Activated CD4-positive, alpha-beta T cell treated with anti-CD3 and anti-CD28 coated beads, Interleukin-10, Interleukin-2, amounts not matched to agents 100 ng/mL and 50 ng/mL, durations not matched to agents 16 hours and 8 hours (primary cell): ENCODE measurements at places on chromosomes 1 and 21.

GRCh38 chr1:211305044-211305443 lies 21.6 kb upstream of the TRAF5 start:
- peak; percentile 89 for DNase-seq

GRCh38 chr1:234745844-234746797 lies 136.1 kb upstream of the IRF2BP2 start:
- DNase-seq, result no peak

- DNase-seq, result no peak
Measured at GRCh38 chr1:147717706-147718097, 42.7 kb downstream of the GJA5 start.

DNA sequence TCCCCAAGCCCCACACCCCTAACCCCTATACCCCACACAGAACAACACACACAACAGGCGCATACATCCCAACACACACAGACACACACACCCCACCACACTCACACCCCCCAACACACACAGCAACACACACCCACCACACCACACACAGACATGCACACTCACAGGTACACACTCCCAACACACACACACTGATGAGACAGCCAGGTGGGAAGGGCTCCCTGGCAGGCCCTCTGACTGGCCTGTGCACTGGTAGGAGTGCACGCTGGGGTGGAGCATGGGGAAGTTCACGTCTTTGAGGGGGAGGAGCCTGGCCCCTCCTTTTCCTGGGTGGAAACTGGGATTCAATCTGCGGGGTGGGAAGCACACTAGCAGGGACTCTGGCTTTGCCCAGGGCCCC lies 116.7 kb downstream of the RHOU start:
- no peak for DNase-seq

- no peak for DNase-seq
Measured at GRCh38 chr1:155794605-155795245, 62.3 kb downstream of the GON4L start.

DNA sequence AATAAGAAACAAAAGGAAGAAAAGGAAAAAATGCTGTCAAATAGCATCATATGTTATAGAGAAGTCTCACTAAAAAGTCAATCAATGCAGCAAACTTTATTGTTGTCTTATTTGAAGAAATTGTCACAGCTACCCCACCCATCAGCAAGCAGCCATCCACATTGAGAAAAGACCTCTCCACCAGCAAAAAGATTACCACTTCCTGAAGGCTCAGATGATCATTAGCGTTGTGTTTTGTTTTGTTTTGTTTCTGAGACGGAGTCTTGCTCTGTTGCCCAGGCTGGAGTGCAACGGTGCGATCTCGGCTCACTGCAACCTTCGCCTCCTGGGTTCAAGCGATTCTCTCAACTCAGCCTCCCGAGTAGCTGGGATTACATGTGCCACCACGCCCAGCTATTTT lies 29.0 kb downstream of the ATP2B4 start:
- no peak for DNase-seq

DNA sequence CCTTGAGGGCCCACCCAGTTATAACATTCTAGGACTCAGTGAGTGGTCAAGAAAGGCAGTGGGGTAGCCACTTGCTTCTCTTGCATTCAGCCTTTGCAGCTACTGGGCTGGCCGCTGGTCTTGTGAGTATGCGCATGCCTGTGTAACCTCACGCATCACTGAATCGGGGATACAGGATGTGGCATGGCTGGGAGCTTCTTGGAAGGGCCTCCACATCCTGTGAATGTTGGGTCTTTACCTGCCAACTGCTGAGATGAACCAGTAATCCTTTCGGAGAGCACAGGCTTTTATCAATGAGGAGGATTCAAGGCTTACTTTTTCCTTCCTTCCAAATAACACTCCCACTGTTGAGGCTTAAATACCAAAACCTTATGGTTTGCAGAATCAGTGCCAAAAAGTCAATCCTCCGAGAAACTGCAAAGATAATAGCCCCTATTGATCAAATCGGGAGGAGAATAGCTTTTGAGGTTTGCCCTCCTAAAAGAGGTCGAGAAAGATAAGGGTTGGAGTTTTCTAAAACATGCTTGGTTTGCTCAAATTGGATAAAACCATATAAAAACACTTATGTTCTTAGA lies 198.9 kb upstream of the UBE2U start:
- no peak for DNase-seq

- DNase-seq, result no peak
Measured at GRCh38 chr1:75074831-75075395, 59.3 kb upstream of the LHX8 start.

DNA sequence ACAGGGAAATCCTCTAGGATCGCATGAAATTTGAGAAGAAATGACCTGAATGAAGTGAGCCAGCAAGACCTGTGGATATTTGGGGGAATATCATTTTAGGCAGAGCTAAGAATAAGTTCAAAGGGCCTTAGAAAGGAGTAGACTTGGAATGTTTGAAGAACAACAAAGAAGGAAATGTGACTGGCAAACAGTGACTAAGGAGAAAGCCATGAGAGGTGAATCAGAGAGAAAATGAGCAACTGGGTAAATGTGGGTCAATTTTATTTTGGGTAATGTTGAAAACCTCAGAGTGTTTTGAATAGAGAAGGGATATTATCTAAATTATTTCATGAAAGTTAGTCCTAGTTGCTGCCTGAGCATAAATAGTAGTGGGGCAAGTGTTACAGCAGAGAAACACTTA lies 672.8 kb downstream of the LMO4 start:
- no peak for DNase-seq

DNA sequence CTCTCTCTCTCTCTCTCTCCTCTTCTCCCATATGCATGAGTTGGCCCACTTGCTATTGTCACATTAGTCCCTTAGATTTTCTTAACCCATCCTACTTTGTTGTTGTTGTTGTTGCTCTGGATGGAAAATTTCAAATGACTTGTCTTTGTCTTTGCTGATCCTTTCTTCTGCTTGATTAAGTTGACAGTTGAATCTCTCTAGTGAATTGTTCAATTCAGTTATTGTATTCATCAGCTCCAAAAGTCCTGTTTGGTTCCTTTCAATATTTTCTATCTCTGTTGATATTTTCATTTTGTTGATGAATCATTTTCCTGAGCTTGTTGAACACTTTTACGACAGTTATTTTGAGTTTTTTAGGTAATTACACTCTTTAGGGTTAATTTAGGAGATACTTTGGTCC lies 18.8 kb upstream of the SLC35D1 start:
- no peak for DNase-seq

DNA sequence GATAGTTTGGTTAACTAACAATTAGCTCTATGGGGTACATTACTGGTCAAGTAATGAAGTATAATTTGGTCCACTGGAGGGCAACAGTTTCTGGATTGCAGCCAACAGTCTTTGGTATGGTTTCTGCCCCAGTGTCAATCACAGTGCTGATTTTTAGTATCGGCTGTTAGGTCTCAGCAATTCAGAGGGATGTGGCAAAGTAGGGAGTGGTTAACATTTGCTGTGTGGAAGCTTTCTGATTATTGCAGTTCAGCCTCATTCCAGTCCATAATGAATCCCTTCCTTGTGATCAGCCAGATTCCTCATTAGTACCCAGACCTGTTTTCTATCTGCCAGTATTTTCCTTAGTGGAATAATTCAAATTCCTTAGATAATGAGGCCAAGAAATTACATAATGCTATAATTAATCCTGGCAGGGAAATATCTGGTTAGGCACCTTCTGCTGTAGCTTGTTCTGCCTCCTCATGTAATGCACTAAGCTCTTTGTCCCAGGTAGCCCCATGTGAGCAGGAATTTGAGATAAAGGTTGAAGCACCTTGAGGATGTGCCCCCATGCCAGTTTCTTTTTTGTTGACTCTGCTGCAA lies 14.0 kb downstream of the F3 start:
- no peak for DNase-seq

- DNase-seq, result no peak
Measured at GRCh38 chr1:114152508-114153260, 985 bp downstream of the SYT6 start.

DNA sequence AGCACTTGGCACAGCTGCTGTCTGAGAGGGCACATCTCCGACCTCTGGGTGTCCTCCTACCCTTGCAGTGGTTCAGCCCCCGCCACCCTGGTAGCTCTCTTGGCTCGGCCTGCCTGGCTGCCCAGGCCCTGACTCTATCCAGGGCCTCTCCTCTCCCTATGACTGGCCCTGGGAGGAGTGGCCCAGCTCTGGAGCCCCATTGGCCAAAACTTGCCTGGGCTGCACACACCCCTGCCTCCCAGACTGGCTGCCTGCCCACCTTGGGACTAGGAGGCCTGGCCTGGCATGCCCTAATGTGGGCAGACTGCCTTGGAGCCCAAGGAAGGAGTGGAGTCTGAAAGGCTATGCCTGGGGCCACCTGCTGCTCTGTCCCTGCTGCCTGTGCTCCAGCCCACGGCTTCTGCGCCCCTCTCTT lies 33.6 kb downstream of the ACOT11 start:
- no peak for DNase-seq

GRCh38 chr1:1303736-1304135 lies 4.0 kb downstream of the ACAP3 start:
- DNase-seq, result no peak

- no peak for DNase-seq
Measured at GRCh38 chr1:163085904-163086268, 16.7 kb downstream of the RGS4 start.

- no peak for DNase-seq
Measured at GRCh38 chr1:246001142-246001836, 505.8 kb downstream of the SMYD3 start.

- no peak for DNase-seq
Measured at GRCh38 chr1:15347182-15347581, 62.5 kb upstream of the EFHD2 start.

GRCh38 chr1:152442765-152443164 lies 28.7 kb upstream of the CRNN start:
- no peak for DNase-seq

DNA sequence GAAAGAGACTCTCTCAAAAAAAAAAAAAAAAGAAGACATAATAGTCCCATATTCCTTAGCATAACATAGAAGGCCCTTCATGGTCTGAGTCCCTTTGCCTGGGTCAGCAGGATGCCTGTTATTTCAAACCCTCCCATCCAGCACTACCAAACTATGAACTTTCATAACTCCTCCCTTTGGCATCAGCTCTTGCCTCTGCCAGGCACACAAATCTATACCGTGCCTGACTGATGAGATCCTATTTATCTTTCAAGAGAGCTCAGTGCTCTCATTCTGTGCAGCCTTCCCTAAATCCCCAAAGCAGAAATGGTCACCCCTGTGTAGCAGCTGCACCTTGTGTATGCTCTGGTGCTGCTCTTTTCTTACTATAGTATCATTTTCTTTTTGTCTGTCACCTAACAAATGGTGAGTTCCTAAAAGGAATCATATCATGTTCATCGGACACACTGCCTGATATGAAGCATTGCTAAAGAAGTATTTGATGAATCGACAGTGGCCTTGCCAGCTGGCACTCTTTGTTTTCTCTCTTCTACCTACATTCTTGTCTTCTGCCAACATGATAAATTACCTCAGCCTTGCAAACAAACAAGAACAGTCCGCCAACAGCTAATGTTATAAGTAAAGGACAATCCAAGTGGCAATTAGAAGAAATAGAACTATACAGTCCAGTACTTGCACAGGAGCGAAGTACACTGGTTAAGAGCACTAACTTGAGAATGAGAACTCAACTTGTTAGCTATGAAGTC lies 29.9 kb downstream of the FMO4 start:
- no peak for DNase-seq

DNA sequence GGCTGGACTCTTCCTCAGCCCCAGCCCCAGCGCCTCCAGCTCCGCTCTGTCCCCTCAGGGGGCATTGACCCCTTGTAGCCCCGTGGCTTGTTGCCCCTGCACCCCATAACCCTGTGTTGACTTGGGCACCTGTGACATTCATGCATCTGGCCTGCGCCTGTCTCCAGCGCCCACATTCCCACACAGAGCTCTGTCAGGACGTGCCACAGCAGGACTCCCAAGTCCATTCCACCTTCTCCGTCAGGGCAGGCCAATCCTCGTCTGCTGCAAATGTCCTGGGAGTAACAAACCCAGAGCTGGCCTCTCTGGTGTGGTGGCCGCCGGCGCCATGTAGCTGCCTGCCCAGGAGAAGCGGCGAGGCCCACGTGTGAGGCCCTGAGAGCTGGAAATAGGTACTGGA lies 60.6 kb downstream of the AGPAT3 start:
- no peak for DNase-seq

DNA sequence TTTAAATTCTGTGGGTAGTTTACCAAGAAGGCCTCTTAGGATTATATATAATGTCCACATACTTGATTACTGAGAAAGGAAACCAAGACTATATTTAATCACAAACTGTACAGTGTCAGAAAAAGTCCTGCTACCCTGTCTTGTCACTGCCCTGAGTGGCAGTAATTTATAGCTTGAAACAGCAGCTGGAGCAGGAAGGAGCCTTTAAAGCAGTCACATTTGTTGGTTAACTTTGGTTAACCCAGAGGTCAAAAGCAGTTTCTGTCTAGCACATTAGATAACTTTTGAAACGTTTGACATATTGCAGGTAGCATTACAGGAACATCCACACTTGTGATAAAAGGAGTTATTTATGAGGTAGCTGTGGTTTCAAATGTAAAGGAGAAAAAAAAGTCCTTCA lies 161.7 kb downstream of the ROR1 start:
- no peak for DNase-seq

- peak; percentile 83 for DNase-seq
Measured at GRCh38 chr1:206461602-206462455, 8.4 kb upstream of the IKBKE start.

- DNase-seq, result no peak
Measured at GRCh38 chr1:15418806-15419515, 9.3 kb downstream of the EFHD2 start.

GRCh38 chr1:211543025-211543424 lies 35.9 kb downstream of the SLC30A1 start:
- DNase-seq, result no peak

DNA sequence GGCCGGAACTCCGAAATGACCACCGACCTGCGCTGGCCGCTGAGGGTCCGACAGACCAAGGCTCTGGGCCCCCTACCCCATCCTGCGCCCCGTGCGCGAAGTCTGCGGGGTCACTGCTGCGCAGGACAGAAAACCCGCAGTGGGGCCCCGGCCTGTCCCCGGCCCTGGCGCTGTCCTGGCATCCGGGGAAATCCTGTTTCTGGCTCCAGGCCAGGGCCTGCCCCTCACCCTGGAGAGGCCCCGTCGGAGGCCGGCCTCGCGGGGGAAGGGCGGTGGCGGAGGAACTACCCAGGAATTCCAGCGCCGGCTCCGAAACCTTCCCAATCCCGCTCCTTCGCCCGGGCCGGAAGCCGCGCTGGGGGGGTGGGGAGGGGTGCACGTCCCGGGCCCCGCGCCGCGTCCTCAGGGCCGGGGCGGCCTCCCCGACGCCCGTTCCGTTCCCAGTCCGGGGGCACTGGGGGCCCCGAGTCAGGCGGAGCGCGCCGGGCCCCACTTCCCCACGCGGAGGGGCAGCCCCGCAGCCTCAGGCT lies 77.0 kb downstream of the MORN1 start:
- DNase-seq, result no peak

DNA sequence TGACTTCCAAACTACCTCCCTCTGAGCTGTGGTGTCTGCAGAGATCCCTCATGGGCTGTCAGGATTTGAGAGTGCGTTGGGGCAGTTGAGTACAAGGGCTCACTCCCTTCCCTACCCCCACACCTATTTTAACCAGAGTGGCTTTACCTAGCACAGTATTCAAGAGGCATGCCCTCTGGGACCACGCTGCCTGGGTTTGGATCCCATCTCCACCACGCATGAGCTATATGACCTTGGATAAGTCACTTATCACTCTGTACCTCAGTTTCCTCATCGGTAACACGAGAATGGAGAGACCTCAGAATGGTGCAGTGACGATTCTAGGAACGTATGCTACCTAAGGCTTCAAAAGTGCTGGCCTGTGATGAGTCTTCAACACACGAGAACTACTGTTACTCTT lies 147.3 kb upstream of the WNT4 start:
- no peak for DNase-seq

GRCh38 chr1:224989615-224990014 lies 60.1 kb downstream of the DNAH14 start:
- DNase-seq, result no peak
